ENCODE measurements at places on chromosomes 2 and 18.
A peak's percentile ranks its signal among the peaks of the same experiment; 100 is the strongest.

DNA sequence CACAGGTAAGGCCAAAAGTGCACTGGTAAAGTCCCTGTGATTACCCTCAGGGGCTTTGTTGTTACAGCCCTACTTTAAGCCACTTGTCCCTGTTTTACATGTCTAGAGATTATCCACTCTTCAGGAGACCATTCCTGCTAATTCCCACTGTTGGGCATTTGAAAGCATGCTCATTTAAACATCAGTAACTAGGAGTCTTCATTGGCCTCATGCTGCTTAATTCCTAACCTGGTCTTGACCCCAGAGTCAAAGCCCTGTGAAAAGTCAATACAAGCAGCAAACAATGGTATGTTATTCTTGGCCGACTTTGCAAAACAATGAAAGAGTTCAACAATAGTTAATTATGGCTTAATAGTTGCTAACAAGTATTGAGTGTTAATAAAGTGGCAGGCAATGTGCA is 23.2 kb downstream of the AFF3 start:
- DNase-seq, result no peak

- no peak for DNase-seq
These were observed 213.3 kb downstream of the SH3RF3 start for GRCh38 chr2:109342256-109342850.

- peak; percentile 74 for DNase-seq
These were observed 5.4 kb upstream of the RNF181 start for GRCh38 chr2:85589982-85590791.

DNA sequence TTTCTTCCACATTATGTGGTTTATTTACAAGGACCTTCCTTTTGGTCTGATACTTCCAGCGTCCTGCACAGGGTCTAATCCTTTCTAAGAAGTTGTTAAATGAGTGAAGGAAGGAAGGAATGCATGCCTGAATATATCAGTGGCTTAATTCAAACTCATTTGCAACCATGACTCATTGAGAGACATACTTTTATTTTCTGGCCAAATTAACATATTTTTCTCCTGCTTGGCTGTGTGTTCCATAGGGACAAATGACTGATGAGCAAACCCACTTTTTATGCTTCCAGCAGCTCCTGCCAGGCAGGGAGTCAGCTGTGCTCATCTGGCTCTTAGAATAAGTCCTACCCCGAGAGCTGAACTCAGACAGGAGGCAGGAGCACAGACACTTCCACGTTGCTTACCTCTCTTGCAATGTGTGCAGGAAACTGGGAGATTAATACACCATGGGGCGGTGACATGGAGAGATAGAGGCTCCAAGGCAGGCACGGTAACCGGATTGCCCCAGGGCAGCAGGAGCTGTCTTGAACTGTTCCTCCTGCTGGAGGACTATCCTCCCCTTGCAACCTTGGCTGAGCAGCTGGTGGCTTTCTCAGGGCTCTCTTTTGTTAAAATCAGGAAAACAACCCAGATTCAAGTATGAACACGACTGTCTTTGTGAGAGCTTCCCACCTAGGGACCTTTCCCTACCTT is 667.5 kb upstream of the HS6ST1 start:
- DNase-seq, result no peak

DNA sequence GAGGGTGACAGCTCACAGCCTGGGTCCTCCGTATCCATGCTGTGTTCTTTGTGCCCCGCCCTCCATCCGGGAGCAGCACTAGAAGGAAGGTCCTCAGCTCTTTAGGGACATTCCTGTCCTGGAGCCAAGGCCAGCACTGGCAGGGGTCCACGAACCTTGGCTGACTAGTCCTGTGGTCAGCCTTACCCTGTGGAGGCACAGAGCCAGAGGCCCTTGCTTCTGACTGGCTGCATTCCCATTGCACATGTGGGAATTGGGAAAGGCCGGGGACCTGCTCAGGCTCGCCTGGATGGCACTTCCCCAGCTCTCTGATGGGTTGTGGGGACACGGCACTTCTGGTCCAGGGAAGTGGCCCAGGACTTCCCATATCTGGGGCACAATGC is 24.9 kb upstream of the RHOB start:
- DNase-seq, result peak; percentile 91

GRCh38 chr2:224941960-224942359 is 100.3 kb downstream of the DOCK10 start:
- DNase-seq, result no peak

DNA sequence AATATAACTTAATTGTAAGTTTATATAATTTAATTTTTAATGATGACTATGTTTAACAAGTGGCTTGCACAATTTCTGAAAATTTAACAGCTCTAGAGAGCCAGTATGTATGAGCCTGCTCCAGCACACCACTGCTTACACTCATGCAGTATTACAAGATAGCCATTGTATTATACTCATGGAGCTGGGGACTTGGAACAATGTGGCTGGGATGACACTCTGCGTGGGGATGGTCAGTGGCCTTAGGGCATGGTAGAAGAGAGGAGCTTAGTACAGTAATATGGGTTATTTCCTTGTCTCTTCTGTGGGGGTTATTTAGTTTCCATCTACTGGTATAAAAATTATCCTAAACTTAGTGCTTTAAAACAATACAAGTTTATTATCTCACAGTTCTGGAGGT is 105.1 kb upstream of the STON1 start:
- DNase-seq, result no peak

- no peak for DNase-seq
These were observed 42.6 kb downstream of the TTR start for GRCh38 chr18:31634331-31634713.

- no peak for DNase-seq
These were observed 38.2 kb upstream of the NPAS2 start for GRCh38 chr2:100781523-100782379.

GRCh38 chr2:148646231-148646559 is 1.6 kb downstream of the EPC2 start:
- DNase-seq, result no peak

DNA sequence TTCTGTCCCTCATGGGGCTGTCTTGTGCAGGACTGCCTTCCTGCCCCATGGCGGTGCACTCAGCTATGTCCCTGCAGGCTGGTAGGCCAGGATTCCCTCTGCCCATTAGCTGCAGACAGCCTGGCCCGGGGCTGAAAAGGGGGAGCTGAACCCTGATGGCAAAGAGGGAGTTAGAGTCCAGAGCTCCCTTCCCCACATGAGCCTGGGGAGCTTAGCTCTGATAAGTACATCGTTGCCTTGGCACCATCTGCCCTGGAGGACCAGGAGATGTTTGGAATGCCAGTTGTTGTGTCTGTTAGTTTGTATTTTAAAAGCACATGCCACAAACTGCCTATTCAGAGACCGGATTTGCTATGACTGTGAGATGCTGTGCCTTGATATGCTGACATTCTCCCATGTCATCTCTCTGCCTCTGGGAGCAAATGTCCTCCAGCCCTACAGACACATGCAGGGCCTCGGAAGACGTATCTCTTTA is 65.1 kb upstream of the AFF3 start:
- no peak for DNase-seq

- DNase-seq, result no peak
These were observed 47.9 kb downstream of the KIF5C start for GRCh38 chr2:148922776-148923475.

GRCh38 chr2:215863687-215864086 is 149.7 kb downstream of the MREG start:
- no peak for DNase-seq

DNA sequence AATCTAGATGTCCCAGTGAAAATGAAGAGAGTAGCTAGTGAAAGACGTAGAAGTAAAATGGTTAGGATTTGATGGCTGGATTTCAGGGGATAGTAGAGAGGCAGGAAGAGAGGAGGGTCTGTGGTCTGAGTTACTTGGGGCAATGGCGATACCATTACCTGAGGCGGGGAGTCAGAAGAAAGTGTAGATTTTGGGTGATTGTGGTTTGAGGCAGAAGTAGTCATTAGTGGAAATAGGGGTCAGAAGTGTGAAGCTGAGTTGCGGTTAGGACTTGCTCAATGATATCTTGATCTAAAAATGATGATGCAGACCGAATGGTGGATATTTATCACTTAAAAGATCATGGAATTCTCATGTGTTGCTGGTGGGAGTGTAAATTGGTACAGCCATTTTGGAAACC is 41.0 kb downstream of the CEP192 start:
- no peak for DNase-seq

GRCh38 chr18:4455113-4455811 is at the start of gene DLGAP1:
TSS of gene DLGAP1 (minus strand) at chr18:4455307.
- no peak for DNase-seq

DNA sequence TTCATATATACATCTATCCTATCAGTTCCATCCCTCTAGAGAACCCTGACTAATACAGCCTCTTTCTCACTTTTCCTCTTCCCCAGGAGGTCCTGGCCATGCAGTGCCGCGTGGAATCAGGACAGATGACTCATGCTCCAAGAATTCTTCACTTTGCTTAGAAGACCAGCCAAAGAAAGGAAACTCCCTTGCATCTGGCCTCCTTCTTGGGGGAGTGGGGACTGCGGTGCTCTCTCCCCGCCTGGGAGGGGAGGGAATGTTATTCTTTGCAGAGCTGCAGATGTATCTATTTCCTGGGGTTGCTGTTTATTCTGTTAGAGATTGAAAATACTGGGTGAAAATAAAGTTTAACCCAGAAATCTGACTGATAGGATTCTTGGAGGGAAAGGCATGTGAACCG is 111.5 kb upstream of the SH3BP4 start:
- peak; percentile 83 for DNase-seq

- peak; percentile 97 for DNase-seq
These were observed 21.5 kb upstream of the TXNL4A start for GRCh38 chr18:80009661-80010550.

DNA sequence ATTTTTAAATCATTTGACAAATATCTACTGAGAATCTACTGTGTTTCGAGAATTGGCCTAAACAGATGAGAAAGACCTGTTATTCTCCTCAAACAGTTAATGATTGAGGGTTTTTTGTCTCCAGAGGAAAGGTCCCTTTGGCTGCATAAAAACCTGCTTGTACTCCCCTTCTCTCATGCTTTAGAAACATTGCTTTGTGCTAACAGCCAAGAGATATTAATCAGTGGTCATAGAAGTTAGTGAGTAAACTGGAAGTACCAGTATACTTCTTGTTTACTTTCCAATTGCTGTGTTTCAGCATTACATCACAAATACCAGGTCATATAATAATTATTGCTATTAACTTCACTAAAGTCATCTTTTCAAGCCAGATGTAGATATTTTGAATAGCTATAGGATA is 34.1 kb downstream of the ITGB6 start:
- no peak for DNase-seq

DNA sequence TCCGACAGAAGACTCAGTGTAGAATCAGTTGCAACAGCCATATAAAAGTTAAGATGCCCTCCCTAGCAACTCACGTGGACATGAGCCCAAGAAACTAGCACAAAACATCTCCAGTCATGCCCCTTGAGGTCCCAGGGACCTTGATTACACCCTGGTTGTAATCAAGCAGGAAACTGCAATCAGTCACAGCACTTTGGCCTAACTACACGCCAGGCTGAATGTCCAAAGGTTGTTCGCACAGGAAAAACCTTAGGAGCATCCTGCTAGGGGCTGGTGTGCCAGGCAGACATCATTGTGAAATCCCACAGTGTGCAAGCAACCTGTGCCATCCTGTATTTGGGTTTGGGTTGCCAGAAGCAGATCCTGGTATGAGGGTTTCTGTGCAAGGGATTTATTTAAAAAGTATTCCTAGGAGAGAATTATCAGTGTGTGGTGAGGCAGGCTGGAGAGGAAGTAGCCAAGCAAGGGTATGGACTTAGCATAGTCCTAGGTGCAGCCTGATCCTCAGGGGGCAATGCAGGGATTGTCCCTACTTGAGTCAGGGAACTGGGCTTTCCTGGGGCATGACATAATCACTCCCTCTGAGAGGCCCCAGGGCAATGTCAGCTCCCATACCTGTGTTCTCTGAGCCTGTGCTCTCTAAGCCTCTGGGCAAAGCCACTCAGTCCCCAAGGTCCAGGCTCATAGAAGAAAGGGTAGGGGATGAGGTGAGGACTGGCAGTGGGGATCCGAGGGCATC is 17.8 kb upstream of the SULT1C2 start:
- no peak for DNase-seq

- DNase-seq, result peak; percentile 81
These were observed at the start of gene SLC1A4 for GRCh38 chr2:64989126-64989981. TSS of gene SLC1A4 (plus strand) at chr2:64989399. CDS start at chr2:64989644, 245 bp downstream.

GRCh38 chr18:61741881-61742454 is 150.8 kb downstream of the RNF152 start:
- DNase-seq, result no peak

DNA sequence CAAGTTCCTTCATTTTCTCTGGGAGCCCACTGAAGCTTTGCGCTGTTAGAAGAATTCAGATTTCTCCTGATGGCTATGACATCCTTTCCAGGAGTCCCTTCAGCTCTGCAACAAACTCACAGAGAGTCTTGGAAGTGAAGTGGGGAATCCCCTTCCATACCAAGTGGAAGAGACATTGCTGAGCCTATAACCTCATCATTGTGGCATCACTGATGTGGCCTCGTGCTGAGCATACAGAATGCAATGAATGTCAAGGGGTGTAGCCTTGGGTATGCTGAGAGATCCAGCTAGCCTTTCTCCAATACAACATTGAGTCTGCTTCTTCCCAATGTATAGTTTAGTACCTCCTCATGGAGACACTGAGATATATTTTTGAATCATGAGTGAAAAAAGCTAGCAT is 311.1 kb upstream of the RAB12 start:
- DNase-seq, result no peak

- DNase-seq, result peak; percentile 1
These were observed 56.1 kb downstream of the DYNAP start for GRCh38 chr18:54647176-54647575.

- DNase-seq, result no peak
These were observed 42.2 kb downstream of the ATOH8 start for GRCh38 chr2:85796046-85796340.

GRCh38 chr2:43071599-43072550 is 154.5 kb downstream of the ZFP36L2 start:
- DNase-seq, result no peak

- DNase-seq, result no peak
These were observed 58.7 kb upstream of the SLC66A3 start for GRCh38 chr2:11096591-11096990.

DNA sequence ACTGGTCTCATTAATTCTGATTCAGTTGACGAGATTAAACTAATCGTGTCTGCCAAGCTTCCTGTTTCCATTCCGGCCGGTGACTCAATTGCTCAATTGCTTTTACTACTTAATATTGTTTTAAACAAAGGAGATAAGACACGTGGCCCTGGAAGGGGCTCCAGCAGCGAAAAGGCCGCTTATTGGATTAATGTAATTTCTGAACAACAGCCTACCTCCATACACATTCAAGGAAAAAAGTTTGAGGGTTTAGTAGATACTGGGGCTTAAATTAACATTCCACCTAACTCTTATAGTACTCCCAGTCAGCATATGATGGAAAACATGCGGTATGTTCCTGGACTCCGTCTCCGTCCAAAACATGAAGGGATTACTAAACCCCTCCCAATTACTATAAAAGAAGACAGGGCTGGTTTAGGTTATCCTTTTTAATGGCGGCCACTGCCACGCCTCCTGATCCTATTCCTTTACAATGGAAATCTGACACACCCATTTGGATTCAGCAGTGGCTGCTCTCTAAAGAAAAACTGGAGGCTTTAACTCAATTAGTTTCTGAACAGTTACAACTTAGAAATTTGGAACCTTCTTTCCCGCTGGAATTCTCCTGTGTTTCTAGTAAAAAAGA is 27.1 kb downstream of the VPS54 start:
- no peak for DNase-seq

- DNase-seq, result no peak
These were observed 66.6 kb upstream of the WIPF1 start for GRCh38 chr2:174664084-174664759.

Data from HCEC 1CT (cell line).